ENCODE measurements at places on chromosomes 7 and 10.
A peak's percentile ranks its signal among the peaks of the same experiment; 100 is the strongest.

GRCh38 chr7:132083126-132083525 is 493.1 kb downstream of the PLXNA4 start:
- DNase-seq, result no peak

DNA sequence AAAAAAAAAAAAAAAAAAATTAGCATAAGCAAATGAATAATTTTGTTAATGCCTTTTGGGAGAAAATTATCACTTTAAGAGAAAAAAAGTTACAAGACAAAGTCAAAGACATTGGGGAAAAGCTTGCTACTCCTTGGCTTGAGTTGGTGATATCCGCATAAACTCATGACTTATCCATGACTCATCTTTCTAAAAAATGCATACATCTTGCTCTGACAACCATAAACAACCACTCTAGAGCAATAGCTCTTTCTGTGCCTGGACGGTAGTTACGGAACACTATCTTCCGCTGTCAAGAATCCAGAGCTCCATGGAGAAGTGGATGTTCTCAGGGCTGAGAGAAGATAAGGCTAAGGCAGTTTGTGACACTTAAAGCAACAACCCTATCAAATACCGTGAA is 281.1 kb upstream of the PFKP start:
- DNase-seq, result no peak

GRCh38 chr10:75038335-75038734 is 73.1 kb upstream of the SAMD8 start:
- DNase-seq, result peak; percentile 56

- peak; percentile 70 for DNase-seq
Observed at GRCh38 chr7:43196379-43196778, 83.9 kb downstream of the HECW1 start.

DNA sequence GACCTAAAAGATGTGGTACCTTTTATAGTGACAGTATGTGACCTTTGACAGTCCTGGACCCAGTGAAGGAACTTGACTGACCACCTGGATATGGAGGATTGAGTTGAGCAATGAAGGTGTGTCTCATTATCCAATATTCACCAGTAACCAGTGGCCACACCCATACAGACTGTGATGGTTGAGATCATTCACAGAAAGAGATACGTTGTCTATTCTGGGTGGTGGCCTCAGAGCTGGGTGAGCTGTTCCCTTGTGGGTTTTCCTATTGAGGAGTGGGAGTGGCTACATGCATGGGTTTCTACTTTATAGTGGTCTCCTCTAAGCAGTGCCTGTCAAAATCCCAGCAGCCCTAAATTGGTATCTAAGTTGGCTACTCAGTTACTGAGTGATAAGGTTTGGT is 507.4 kb downstream of the SORCS3 start:
- DNase-seq, result no peak

GRCh38 chr10:102988404-102989314 is 70.6 kb downstream of the CNNM2 start:
- no peak for DNase-seq

GRCh38 chr10:49628599-49628998 is 14.8 kb downstream of the CHAT start:
- DNase-seq, result no peak

GRCh38 chr7:129370812-129371211 is 63.4 kb upstream of the STRIP2 start:
- no peak for DNase-seq

Measured in GM23248 (cell line).